ENCODE measurements at places on chromosomes 6 and 20.

DNA sequence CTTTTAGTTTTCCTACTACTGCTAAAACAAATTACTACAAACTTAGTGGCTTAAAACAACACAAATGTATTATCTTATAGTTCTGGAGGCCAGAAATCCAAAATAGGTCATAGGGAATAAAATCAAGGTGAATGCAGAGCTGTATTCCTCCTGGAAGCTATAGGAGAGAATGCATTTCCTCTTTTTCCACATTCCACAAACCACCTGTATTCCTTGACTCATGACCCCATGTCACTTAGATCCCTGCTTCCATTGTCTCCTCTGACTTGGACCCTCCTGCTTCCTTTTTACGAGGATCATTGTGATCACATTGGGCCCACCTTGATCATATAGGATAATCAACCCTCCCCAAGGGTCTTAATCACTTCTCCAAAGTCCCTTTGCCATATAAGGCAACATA lies 200.8 kb downstream of the KCNQ5 start:
- DNase-seq, result no peak

- DNase-seq, result no peak
Measured at GRCh38 chr20:16020971-16021370, 552.3 kb downstream of the KIF16B start.

DNA sequence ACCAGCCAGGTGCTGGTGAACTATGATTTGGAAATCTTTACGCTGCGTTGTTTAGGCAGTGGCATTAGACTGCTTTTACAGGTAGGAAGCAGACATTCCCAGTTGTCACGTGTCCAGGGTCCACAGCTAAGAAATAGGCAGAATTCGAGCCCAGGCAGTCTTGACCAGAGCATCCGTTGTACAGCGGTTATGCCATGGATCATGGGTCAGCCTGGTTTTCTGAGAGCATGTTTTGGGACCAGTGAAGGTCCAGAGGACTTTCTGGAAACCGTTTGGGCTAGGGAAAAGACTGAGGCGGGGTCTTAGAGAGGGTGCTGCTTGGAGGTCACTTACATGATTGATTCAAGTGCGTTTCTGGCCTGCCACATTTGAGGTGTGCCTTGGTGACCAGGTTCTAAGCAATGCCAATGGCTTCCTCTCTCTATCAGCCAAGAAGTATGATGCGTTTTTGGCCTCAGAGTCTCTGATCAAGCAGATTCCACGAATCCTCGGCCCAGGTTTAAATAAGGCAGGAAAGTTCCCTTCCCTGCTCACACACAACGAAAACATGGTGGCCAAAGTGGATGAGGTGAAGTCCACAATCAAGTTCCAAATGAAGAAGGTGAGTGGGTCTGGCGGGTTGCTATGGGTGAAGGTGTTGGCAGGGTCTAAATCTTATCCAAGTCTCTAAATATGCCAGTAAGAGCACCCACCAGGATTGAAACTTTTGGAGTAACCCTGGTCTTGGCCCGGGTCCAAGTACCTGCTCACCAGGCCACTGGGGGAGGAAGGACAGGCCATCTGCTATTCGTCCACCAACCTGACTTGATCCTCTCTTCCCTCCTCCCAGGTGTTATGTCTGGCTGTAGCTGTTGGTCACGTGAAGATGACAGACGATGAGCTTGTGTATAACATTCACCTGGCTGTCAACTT lies 1.8 kb downstream of the RPL10A start:
- no peak for DNase-seq

GRCh38 chr6:7910654-7911344 lies at the start of gene TXNDC5:
TXNDC5 (minus strand) TSS chr6:7910788; CDS start chr6:7910776, 12 bp downstream.
- DNase-seq, result peak; percentile 58

DNA sequence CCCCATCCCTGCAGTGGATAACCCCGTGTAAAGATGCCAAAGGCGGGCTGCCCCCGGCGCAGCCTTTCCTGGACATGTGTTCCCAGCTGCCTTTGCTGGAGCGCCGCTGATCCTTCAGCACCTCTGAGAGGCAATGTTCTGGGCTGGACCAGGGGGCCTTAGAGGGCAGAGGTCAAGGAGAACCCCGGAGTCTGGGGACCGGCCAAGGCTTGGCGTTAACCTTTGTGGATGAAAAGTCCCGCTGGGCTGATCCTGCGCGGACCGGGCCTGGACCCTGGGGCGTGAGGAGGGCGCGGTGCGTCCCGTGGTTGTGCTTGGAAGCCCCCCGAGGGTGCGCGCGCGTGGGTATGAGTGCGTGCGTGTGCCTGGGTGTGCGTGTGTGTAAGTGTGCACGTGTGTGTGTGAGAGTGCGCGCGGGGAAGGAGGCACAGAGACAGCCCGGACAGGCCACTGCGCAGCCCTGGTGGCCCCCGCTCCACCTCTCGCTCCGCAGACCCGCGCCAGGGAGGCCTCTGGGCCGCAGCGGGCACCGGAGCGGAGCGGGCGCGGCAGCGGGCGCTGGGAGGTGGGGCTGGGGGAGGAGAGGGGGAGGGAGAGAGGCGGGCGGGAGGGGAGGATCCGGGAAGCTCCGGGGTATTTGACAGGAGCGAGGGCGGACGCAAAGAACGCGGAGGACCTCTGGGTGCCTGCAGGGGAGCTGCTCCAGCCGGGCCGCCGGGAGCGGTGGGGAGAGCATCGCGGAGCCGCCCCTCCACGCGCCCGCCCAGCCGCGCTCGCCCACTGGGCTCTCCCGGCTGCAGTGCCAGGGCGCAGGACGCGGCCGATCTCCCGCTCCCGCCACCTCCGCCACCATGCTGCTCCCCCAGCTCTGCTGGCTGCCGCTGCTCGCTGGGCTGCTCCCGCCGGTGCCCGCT lies at the start of gene SMOC2:
Gene SMOC2 (plus strand): TSS at position 665 of the 914 bp plus-strand sequence. CDS start 187 bp downstream, at position 852.
- DNase-seq, result no peak

- DNase-seq, result no peak
Measured at GRCh38 chr6:108623995-108624394, 63.3 kb downstream of the FOXO3 start.

DNA sequence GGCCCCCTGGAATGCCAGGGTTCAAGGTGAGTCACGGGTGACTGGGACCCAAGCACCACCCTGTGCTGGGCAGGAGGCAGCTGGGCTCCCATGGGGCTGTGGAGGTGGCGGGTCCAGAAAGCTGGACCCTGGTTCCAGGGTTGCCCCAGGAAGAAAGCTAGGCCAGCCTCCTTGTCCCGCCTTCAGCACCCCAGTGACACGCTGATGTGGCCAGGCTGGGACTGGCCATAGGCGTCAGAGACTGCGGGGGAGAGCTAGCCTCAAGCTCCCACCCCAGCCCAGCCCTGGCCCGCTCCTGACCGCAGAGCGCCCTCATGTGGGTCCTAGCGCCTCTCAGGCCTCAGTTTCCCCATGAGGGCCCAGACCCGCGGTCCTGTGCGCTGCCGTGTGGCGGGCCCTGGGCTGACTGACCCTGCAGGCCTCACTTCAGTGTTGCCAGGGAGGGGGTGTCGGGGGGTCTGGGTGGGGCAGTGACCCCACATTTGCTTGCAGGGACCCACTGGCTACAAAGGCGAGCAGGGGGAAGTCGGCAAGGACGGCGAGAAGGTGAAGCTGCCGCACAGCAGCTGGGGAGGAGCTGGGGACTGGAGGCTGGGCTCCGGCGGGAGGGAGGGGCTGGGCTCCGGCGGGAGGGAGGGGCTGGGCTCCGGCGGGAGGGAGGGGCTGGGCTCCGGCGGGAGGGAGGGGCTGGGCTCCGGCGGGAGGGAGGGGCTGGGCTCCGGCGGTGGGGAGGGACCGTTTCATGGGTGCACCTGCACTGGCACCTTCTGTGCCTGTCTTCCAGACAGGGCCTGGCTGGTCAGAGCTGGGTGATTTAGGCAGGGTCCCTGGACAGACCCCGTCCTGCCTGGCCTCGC lies 7.9 kb downstream of the COL9A3 start:
- DNase-seq, result peak; percentile 39

DNA sequence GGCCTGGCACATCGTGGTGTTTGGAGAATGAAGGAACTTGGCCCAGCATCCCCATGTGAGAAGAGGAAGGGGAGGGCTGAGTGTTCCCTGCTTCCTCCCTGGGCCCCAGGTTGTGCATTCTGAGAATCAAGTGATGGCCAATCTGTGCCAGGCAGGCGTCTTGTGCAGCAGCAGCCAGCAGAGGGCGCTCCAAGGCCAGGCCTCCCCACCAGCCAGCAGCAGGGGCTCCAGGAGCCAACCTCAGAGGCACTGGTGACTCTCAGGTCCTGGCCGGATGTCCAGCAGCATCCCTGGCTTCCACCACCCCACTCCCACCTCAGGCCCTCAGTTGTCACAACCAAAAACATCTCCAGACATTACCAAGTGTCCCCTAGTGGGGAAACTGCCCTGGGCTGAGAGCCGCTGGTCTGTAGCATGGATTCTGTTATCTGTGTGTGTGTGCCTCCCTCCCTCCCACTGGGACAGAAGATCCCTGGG lies 192.0 kb downstream of the PREX1 start:
- peak; percentile 31 for DNase-seq

GRCh38 chr6:10884245-10884972 lies 2.4 kb upstream of the SYCP2L start:
- DNase-seq, result no peak
